ENCODE measurements at places on chromosomes 5 and 9. TPM values are rescaled to one million over a fixed set of nuclear protein-coding genes. Genes with fewer than 3 reads are reported as not detected.

DNA sequence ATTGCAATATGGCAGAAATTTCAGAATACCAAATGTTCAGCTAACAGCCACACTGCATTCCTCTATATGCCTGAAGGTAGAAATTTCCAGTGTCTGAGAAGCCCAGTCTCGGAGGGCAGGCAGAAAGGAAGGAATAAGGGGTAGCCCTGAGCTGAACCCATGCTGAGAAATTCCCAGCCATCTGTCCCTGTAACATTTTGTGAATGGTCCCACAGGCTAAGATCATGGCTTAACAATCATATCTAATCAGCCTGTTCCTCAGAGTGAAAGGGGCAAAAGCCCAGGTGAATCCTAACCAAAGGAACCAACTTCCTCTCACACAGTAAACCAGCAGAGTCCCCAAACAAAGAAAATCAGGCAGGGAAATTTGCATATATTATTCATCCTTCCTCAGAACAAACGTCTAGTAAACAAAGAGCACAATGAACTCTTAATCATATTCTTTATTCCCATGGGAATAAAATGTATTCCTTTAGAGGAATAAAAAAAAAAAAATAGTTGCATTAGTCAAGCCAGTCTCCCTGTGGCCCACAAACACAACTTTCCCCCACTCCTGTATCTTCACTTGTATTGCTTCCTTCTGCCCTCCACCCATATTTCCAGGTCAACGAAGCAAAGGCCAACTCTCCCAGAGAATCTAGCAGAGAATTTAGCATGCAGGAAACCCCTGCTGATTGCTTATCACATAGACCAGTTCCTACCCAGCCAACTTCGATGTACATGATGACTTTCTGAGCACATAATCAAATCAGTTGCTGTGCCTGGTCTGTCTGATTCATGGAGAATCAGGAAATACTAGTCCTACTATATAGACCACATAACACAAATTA lies 257.6 kb downstream of the FAM114A2 start:
- no peak for DNase-seq

- no peak for DNase-seq
Observed at GRCh38 chr5:88518131-88519016, 249.7 kb upstream of the TMEM161B start.

DNA sequence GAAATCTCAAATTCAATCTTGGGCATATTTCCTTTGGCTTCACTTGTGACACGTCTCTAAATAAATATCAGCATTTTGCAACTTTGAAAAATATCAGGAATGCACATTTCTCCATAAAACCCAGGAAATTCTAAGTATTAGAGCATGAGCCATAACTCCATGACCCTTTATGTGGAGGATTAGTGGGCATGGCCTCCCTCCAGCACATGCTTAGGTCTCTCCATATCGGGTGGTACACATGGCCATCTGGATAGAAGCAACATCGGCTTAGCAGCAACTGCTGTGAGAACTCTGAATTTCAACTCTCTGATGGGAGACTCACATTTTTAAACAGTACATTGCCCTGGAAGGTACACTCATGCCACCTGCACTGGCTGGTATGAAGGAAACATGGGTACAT lies 73.7 kb upstream of the EGFLAM start:
- no peak for DNase-seq

GRCh38 chr5:112024221-112024620 lies 267.2 kb upstream of the NREP start:
- DNase-seq = no peak

- DNase-seq = no peak
Observed at GRCh38 chr9:102587281-102587680, 407.9 kb upstream of the CYLC2 start.

DNA sequence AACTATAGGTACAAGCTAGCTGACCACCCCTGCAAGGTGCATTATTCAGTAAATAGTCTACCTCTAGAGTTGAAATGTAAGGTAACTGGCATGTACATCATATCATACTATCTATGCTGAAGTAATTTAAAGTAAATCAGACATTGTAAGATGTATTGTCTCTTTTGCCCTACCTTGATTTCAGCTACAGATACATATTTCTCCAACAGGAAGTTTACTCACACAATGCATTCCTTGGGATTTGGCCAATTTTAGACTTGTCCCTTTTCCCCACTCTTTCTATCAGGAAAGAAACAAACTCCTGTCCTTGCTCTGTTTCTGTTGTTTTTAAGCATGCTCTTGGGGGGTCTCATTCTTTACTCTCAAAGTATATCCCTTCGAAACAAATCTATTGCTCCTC lies 58.5 kb upstream of the TSLP start:
- DNase-seq = peak; percentile 2

DNA sequence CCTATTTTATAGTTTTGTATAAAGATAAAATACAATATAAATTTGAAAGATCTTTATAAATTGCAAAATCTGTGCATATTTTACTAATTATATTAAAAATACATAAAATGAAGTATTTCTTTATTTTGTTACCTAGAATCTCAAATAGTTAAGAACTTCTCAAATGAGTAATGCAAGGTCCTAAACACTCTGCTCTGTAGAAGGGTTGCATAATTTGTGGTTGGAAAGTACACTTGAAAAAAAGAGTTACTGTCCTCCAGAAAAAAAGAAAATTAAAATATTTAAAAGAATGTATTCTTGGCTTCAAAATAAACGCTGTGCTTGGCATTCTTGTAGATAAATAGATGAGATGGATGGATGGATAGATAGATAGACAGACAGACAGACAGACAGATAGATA lies 428.8 kb upstream of the CDH6 start:
- DNase-seq = no peak

- no peak for DNase-seq
Observed at GRCh38 chr9:38186404-38187115, 117.5 kb upstream of the SHB start.

GRCh38 chr9:134660407-134660806 lies 18.8 kb downstream of the COL5A1 start:
- DNase-seq = no peak

Gene PKD2L2
- not detected for total RNA-seq

Gene FRRS1L
- under 0.01 TPM for total RNA-seq

Gene PCDHGA1
- 0.26 TPM for total RNA-seq

Gene PCDHB7
- 0.26 TPM for total RNA-seq

Gene CHSY3
- 3.0 TPM for total RNA-seq
